ENCODE measurements at places on chromosomes 4 and X.

DNA sequence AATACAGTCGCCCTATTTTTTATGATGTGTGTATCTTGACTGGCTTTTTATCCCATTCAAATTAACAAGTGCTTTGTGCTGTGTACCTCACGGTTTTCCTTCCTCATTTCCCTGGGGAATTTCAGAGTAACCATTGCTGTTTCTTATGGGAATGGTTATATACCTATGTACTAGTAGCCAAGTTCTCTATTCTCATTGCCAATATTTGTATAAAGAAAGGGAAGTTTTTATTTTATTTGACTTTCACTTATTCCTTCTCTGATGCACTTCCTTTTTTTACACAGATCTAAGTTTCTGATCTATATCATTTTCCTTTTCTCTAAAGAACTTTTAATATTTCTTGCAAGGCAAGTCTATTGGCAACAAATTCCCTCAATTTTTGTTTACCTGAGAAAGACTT lies 181.3 kb downstream of the SOWAHB start:
- DNase-seq: no peak

- no peak for DNase-seq
Measured at GRCh38 chr4:141637565-141637964, 1.2 kb downstream of the IL15 start.

- DNase-seq: no peak
Measured at GRCh38 chrX:119682019-119682989, 10.7 kb downstream of the SEPTIN6 start.

DNA sequence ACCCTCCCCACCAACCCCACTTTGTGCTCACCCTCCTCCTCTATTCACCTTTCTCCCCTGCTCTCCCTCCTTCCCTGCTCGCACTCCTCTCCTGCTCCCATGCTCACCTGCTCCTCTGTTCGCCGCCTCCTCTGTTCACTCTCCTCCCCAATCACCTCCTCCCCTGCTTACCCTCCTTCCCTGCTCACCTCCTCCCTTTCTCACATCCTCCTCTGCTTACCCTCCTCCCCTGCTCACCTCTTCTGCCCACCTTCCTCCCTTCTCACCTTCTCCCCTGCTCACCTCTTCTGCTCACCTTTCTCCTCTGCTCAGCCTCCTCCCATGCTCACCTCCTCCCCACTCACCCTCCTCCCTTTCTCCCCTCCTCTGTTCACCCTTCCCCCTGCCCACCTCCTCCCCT lies 357.2 kb downstream of the UNC5C start:
- no peak for DNase-seq

GRCh38 chr4:69684804-69685203 lies 31.8 kb upstream of the UGT2A1 start:
- no peak for DNase-seq

DNA sequence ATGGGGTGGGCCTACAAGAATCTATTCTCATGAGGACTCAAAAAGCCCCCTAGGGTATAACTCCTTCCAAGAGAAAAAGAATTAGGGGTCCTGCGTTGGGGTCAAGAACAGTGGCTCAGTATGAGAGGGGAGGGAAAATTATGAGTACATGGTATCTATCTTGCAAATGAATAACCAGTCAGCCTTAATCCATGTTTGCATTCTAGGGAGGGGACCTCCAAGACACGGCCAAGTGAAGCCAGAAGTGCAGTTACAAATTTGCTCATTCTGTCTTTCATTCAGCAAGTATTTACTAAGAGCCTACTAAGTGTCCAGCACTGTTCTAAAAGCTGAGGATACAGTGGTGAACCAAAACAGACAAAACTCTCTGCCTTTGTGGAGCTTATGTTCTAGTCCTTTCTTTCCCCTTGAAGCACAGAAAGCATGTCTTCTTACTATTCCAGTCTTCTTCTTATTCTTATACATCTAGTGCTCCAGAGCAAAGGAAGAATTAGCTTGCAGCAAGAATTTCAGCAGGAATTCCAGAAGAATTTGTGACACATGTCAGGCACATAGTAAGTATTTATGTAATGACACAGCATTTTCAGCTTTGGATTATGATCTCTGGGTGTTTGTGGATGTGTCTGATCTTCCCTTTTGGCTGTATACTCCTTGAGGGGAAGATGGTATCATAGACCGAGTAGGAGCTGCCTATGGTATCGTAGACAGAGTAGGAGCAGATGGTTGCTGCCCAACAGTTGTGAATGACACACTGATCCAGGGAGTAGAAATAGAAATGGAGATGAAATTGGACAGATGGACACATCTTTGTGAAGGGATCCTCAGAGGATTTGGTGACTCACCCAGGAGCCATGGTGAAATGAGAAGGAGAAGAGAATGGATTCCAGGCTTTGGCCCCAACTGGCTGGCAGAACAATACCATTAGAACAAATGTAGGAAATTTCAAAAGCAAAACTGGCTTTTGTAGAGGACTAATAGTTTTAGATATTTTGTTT lies 75.9 kb downstream of the COQ2 start:
- DNase-seq: no peak

DNA sequence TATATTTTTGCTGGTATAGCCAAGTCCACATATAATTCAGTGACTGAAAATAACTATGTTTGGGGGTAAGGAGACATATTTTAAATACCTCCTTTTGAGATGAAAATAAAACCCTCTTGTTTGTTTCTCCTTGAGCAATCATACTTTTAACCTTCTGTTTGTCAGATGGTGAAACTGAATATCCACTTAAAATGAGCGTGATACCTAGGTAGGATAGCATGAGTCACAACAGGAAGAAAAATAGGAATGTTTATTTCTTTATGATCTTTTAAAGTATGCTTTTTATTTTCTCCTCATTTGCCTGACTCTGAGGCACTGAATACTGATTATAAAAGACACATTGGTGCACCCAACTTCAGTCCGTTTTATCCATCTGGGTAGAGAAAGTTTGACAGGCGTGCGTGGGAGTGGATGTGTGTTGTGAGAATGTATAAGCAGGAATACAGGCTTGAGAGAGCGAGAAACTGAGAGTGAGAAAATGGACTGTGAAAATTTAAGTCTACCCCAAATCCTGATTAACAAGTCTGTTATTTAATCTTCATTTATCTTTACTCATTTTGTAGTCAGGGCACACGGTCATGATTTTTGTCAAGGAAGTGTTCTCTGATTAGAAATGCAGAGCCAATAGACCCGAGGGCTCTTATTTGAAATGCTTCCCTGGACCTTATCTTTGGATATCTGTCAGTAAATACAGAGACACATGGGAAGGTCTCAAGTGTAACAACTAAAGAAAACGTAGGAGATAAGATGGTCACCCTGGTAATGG lies 62.1 kb upstream of the ANTXR2 start:
- no peak for DNase-seq

GRCh38 chr4:169136330-169136729 lies 126.3 kb upstream of the CBR4 start:
- no peak for DNase-seq

DNA sequence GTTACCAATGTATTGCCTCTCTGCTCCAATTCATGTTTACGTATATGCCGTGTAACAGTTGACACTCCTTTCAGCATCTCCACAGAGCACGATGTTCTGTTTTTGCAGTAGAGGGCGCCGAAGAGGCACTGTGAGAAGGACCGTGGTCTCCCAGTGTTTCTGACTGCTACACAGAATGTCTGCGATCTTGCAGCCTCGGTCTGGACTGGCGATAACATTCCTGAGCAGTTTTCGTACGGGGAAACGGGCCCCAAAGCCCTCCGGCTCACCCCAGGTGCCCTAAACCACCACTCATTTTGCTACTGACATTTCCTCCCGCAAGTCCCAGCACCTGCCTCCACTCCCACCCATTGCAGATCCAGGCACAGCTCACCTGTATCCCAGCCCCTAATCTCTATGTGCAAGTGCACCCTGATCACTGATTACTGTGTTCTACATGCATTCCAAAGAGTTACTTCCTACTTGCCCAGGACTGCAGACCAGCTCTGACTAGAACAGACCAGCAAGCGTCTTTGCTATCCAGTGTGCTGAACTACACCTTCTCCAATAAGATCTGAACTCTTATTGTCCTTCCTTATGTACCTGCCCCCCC lies 12.4 kb upstream of the NFXL1 start:
- DNase-seq: peak; percentile 41

DNA sequence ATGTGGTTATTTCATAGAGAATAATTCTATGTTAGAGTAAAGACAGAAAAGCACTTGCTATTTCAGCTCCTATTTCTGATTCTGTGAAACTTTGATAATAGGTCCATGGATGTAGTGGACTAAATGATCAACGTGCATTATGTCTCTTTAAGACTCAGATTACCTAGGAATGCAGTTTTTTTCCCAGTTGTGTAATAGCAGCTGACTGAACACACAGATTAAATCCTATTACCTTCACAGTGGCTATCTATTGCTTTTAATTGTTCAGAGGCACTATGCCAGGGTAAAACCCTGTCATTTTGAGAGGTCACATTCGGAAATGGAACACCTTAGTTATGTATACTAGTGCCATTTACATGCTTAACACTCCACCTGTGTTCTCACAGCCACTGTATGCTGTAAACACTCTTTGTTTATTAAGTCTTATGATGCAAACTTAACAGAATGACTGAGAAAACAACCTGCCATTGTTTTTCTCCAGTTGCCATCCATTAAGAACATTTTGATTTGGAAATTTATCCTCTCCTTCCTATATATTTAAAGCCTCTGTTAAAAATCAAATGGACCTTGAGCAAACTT lies 70.5 kb downstream of the HPGD start:
- no peak for DNase-seq

GRCh38 chrX:34879886-34880285 lies 62.7 kb upstream of the FAM47B start:
- no peak for DNase-seq

- no peak for DNase-seq
Measured at GRCh38 chr4:7391637-7392437, 42.9 kb downstream of the PSAPL1 start.

GRCh38 chr4:27081675-27082586 lies 221.3 kb downstream of the STIM2 start:
- DNase-seq: no peak

DNA sequence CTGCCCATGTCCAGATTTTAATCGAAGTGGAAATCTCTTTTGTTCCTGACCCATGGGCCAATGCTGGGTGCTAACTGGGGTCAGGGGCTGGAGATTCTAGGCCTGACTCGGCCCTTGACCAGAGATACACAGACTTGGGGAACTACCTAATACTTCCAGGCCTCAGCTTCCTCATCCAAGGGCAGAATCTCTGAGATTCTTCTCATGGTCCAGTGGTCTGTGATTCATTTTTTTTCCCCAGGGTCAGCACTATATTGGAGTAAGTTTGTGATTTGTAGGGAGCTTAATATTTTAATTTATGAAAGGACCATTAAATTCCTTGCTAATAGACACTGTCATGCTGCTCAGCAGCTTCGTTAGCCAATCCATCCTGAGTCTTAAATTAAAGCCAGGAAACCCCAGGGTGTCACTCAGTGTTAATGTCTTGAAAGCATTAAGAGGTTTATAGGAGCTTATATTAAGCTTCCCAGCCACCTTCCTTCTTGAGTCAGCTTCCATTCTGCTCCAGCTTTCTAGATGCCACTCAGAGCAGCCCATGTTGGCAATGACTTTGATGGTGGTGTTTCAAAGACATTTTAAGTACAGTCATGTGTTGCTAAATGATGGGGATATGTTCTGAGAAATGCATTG lies 27.0 kb upstream of the PROM1 start:
- DNase-seq: no peak

DNA sequence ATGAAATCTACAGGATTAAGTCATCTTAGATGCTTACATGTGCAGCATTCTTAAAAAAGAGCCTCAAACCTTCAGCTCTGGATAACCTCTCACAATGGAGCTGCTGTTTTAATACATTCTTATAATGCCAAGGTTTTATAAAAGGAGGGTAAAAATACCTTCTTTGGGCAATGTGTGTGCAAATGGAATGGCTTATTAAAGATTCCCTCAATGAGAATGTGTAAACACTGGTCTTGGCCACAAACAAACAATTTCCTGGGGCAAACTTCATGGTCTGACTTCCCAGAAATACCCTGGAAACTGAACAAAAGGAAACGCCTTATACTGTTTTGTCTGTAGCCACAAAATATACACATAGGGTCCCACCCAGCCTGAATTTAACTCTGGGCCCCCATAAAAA lies 148.6 kb upstream of the INTU start:
- no peak for DNase-seq

GRCh38 chr4:143230683-143231082 lies 46.0 kb downstream of the USP38 start:
- no peak for DNase-seq

GRCh38 chr4:77734928-77735327 lies 84.2 kb downstream of the CNOT6L start:
- no peak for DNase-seq

GRCh38 chr4:167185465-167185864 lies 48.8 kb downstream of the SPOCK3 start:
- no peak for DNase-seq

DNA sequence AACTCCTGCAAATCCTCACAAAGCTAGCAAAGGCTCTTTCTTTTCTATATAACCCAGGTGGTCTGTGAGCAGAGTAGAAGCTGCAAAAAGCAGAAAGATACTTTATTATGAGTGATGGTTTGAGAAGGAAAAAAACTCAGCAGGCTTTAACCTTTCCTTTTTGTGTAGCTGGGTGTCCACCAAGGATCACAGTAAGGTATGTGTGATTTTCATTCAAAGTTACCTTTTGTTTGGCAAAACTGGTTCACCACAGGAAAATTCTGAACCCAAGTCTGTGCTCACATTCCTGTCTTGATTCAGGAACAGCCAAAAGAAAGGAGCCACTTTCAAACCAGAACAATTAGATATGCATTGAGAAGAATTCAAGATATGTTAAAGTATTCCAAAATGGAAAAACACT lies 35.7 kb downstream of the FRAS1 start:
- no peak for DNase-seq

GRCh38 chr4:37715889-37716402 lies 29.8 kb upstream of the RELL1 start:
- DNase-seq: no peak

GRCh38 chr4:41485041-41485440 lies 52.9 kb upstream of the LIMCH1 start:
- no peak for DNase-seq

- peak; percentile 36 for DNase-seq
Measured at GRCh38 chr4:60201052-60201673, 999.0 kb upstream of the ADGRL3 start.

- no peak for DNase-seq
Measured at GRCh38 chr4:81453024-81453423, 18.7 kb downstream of the RASGEF1B start.

DNA sequence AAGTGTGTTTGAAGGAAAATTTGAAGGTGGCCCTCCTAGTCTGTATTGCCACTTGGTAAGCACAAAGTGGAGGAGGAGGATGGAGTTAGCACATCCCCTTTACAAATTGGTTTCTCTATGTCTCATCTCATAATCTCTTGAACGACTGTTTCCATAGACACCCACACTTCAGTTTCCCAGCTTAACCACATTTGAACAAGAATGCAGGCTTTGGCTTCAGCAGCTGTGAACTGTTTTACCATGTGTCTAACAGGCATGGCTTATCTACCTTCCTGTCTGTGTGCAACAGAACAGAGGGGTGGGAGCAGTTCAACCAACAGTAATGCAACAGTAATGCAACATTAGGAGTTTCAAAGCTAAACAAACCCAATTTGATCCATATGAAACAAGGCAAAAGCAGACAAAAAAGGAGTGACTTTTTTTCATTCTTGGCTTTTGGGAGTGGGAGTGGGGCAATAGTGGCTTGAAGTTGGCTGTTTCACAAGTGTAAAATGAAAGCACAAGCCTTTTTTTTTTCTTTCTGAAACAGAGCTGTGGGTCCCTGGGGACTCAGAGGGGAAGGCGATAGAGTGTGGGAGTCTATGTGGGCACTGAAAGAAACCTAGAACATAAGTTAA lies 108.0 kb downstream of the ITM2A start:
- DNase-seq: no peak
